ENCODE measurements at places on chromosomes 2 and 18.

- no peak for DNase-seq
Measured at GRCh38 chr2:158484892-158485556, 28.3 kb downstream of the PKP4 start.

DNA sequence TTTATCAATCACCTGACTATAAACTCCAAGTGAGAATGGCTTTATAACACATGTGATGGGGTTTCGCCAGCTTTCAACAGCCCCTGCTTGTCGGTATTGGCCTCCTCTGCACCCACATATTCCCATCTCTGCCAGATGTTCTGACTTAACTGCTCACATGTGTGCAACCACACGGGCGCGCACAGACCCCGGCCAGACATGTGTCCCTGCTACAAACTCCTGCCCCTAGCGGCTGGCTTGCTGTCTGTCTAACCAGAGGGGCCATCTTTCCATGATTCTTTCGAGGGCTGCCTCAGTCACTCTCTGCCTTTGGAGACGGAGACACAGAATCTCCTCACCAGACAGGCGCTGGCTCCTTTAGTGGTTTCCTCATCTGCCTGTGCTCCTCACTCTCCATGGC, 15.3 kb downstream of the STON1 start:
- no peak for DNase-seq

- no peak for DNase-seq
Measured at GRCh38 chr2:129192841-129193253, 786.6 kb upstream of the RAB6C start.

DNA sequence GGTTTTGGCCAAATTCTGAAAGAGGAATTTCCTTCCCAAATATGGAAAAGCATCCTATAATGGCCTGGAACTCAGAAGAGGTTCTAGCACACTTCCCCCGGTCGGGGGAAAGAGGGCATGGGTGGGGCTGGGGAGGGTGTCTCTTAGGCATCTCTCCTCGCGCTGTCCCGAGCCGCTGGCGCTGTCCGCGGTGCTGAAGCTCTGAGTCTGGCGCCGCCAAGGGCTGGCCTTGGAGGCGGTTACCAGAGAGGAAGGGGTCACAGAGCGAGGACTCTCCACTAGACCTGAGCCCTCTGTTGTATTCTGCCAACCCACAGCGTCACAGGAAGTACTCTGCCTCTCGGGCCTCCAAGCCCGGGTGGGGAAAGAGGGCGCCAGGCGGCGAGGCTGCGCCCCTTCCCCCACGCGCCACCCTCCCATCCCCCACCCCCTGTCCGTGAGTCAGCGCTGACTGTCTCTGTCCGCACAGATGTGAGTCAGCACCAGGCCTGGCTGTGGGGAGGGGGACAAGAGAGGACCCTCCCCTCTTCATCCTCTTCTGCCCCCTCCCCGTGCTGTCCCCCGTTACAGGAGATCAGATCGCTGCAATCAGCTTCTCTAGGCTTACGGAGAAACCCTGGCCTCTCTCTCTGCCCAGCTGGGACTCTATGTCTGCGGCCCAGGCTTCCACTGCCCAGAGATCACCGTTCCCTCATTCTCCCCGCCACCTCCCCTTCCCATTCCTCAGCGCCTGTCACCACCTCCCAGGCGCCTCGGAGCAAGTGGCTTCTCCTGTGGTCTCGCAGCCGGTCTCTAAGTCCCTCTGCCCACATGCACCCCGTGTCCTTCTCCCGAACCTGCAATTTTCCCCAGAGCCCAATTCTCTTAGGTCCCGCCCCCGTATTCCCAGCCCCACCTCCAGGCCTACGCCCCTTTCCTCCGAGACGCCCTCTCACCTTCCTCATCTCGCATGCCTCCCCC, 779 bp downstream of the PTPRN start:
- DNase-seq: peak; percentile 67

DNA sequence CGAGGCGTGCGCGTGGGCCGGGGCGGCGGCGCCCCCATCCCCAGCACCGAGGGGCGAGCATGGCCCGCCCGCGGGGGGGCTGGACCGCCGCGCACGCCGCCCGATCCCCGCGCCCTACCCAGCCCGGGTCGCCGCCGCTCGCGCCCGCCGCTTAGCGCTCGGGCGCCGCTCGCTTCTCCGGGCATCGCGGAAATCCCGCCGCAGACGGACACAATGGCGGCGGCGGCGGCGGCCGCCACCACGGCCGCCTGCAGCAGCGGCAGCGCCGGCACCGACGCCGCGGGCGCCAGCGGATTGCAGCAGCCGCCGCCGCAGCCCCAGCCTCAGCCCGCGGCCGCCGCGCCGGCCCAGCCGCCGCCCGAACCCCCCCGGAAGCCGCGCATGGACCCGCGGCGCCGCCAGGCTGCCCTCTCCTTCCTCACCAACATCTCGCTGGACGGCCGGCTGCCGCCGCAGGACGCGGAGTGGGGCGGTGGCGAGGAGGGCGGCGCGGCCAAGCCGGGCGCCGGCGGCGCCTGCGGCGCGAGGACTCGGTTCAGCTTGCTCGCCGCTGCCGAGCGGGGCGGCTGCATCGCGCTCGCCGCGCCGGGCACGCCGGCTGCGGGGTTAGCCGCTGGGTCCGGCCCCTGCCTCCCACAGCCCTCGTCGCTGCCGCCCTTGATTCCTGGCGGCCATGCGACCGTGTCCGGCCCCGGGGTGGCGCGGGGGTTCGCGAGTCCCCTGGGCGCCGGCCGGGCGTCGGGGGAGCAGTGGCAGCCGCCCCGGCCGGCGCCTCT, 453 bp downstream of the CABLES1 start:
- peak; percentile 10 for DNase-seq

DNA sequence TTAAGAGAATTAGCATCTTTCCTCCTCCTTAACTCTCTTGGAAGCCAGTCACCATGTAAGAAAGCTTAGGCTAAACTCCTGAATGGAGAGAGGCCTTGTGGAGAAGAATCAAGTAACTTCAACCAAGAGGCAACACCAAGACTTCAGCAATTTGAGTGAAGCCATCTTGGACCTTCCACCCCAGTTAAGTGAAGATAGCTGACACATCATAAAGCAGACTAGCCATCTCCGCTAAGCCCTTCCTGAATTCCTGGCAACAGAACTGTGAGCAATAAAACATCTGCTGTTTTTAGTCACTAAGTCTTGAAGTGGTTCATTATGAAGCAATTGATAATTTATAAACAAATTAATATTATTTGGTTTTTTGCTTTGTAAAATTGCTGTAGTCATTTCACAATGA, 1.5 kb upstream of the ZNF397 start:
- DNase-seq: no peak

GRCh38 chr18:75143851-75144250, 65.1 kb downstream of the PTGR3 start:
- DNase-seq: no peak

- no peak for DNase-seq
Measured at GRCh38 chr18:13720847-13721246, 5.5 kb downstream of the FAM210A start.

- DNase-seq: no peak
Measured at GRCh38 chr2:112706170-112706664, 14.6 kb upstream of the NT5DC4 start.

GRCh38 chr2:114185501-114185900, 256.9 kb upstream of the DPP10 start:
- no peak for DNase-seq

- DNase-seq: no peak
Measured at GRCh38 chr2:239289545-239289944, 111.3 kb downstream of the HDAC4 start.

GRCh38 chr2:75705921-75706320, 4.8 kb downstream of the GCFC2 start:
- no peak for DNase-seq

DNA sequence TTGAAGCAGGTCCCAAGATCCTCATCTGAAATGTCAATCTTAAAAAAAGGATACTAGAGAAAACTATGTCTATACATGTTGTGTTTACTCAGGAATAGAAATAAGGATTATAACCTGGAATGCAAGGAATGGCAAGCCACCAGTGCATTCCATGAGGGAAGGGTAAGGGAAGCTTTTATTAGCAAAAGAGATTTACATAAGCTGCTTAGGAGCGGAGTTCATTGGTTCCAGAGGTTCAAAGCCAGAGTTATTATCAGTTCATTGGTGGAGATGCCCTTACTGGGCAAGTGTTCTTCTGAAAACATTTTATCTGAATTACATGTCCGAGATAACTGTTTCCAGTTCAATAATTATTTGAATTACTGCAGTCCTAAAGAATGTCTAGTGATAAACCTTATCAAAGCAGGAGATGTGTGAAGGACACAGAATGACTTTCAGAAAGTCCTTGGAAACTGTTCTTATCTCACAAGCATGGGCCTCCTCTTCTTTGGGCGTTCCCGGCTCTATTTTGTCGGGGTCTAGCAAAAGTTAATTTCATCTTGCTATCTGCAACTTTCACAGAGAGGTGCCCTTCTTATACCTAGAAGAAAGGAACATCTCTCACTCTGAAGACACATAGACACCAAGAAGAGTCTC, 23.5 kb downstream of the COMMD1 start:
- DNase-seq: no peak

- DNase-seq: no peak
Measured at GRCh38 chr18:48138660-48139430, 208.4 kb upstream of the SMAD2 start.

GRCh38 chr2:85421260-85422071, 3.0 kb downstream of the SH2D6 start:
- no peak for DNase-seq

All from stimulated activated CD4-positive, alpha-beta T cell treated with anti-CD3 and anti-CD28 coated beads, Interleukin-12 subunit alpha, Interleukin-12 subunit beta, amount 100 ng/mL, for 4 hours (primary cell).